ENCODE measurements at places on chromosomes 7 and 10. TPM values are rescaled to one million over a fixed set of nuclear protein-coding genes. Genes with fewer than 3 reads are reported as not detected.
A peak's percentile ranks its signal among the peaks of the same experiment; 100 is the strongest.

ARF5 gene
- total RNA-seq, result 183 TPM

DNA sequence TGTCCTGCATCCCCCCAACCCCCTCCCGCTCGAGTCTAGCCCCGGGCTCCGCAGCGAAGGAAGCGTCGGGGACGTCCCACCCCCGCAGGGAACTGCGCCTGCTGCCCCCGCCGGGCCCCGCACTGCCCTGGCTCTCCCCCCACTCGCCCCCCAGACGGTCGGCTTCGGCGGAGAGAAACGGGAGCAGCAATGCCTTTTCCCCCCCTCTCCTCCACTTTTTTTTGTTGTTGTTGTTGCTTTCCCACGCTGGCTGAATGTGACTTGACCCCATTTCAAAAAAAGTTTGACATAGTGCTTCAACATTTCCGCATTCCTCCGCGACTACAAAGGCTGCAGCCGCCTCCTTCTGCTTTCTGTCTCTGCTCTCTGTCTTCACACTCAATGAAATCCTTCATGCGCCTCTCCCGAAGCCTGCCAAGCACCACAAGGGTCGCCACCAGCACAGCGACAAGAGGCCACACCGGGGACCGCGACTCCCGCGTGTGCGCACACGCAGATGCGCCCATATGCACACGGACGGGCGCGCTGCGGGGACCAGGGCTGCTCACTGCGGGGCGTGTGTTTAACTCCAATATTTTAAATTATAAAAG, 1.0 kb downstream of the CDK6 start:
- peak; percentile 71 for DNase-seq

DRGX gene
- total RNA-seq, result not detected

FLNC gene
- total RNA-seq, result 1.8 TPM

TMEM140 gene
- total RNA-seq, result 1.0 TPM

PAPOLB gene
- not detected for total RNA-seq

- no peak for DNase-seq
Measured at GRCh38 chr7:121473645-121474300, 77.7 kb upstream of the FAM3C start.

DNA sequence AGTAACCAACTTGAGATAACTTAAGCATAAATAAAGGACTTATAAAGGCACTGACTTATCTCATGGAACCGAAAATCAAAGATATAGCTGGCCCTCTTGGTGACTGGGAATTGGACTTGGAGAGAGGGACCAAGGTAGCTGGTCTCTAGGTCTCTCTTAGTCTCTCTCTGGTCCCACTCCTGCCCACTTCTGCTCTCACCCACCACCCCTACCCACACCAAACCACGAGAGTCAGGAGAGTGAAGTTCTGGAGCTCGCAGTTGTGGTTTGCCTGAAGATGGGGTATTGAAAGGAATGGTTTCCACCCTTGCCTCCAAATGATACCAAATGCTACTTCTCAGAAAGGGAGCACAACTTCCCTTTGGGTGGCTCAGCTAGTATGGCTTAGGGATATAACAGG, 216.3 kb downstream of the LRMDA start:
- no peak for DNase-seq

DMBT1 gene
- total RNA-seq, result 0.24 TPM

OR2AE1 gene
- total RNA-seq, result not detected

GRCh38 chr7:92517631-92518030, 10.7 kb downstream of the PEX1 start:
- peak; percentile 35 for DNase-seq

SPDYE16 gene
- total RNA-seq, result under 0.01 TPM

- DNase-seq, result peak; percentile 92
Measured at GRCh38 chr7:81618396-81619014, 151.3 kb downstream of the HGF start.

DNA sequence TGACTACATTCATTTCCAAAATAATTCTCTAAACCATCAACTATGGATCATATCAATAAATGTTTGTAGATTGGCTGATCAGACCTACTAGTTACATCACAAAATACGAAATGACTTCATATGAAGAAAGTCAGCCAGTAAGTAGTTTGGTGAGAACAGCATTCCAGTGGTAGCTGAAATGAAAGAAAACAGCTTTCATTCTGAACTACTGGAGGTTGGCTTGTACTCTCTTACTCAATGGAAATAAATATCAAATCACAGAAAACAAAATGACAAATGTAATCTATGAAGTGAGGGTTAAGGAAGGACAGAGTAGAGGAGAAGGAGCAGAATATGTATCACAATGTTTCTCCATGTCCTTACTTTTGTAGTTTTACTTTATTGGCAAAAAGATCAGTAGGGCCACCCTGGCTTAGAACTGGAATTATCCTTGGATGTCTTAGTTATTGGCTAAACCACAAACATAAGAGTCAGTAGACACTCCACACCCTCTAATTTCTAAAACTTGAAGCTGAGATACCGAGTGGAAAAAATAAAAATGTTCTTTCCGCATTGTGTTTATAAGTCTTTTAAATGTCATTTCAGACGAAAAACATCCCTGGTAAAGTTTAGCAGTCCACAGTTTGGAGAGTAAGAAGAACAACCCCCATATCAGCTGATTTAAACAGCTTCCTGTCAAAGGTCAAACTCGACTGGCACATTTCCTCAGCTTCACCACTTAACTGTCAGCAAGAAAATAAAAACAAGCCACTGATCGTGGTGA, 74.0 kb upstream of the DGKI start:
- no peak for DNase-seq

DNA sequence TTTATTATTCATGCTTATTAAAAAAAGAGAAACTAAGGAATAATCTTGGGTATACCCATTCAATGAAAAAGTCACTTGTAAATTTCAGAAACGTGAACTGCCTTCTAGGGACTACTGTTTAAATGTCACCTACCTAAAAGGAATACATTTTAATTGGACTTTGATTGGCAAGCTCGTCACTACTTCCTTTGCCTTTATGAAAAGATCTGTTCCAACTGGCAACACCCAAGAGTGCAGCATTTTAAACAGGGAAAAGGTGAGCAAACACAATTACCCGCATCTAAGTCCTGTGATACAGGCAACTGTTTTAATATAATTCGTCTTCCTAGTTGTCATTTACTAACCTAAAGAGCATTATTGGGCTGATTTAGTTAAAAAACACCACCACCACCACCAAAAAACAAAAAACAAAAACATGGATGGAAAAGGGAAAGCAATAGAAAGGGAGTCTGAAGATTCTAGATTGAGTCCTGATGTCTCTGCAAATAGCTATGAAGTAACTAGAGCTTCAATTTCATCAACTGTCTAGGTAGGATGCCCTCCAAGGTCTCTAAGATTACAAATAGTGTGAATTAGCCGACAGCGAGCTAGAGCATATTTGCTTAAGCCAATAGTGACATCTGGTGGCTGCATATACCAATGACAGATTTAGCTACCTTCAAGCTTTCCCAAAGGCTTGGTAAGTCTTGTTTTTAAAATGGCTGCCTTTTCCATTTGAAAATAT, 33.8 kb upstream of the ICA1 start:
- DNase-seq, result peak; percentile 70

All from mammary epithelial cell (primary cell).